ENCODE measurements at places on chromosomes 4 and X.

DNA sequence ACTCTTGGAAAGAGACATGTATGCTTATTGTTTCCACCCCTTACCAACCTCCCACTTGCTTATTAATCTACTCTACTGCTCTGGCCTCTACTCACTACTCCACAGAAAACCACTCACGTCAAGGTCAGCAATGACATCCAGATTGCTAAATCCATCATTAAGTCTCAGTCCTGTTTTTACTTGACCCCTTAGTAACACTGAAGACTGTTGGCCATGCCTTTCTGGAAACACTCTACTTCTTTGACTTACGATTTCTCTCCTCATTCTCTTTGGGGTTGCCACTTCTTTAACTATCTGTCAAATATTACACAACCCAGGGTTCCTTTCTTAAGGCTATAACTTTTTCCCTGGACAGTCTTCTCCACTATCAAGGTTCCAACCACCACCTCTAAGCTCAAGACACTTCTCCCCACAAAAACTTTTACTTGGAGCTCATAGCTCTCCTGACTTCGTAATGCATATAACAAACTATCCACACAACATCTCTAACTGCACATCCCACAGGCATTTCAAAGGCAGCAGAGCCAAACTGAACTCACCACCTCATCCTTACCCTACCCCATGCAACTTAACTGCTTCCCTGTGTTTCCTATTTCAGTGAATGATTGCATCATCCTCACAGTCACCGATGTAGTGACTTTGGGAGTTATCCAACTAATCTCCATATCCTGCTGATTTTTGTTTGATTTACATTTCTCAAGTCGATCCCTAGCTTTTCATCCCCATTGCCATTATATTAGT is 15.8 kb upstream of the MAGEA4 start:
- DNase-seq, result no peak

GRCh38 chrX:108732630-108733321 is 3.6 kb downstream of the IRS4 start:
- DNase-seq, result no peak

- no peak for DNase-seq
Observed at GRCh38 chrX:40476958-40477357, 103.8 kb upstream of the ATP6AP2 start.

GRCh38 chrX:13985697-13986435 is 43.8 kb downstream of the GEMIN8 start:
- no peak for DNase-seq

GRCh38 chrX:72568406-72569092 is 4.1 kb downstream of the HDAC8 start:
- DNase-seq, result no peak

- DNase-seq, result no peak
Observed at GRCh38 chrX:9537781-9538180, 72.9 kb downstream of the TBL1X start.

- DNase-seq, result no peak
Observed at GRCh38 chr4:94813221-94813620, 55.5 kb downstream of the BMPR1B start.

DNA sequence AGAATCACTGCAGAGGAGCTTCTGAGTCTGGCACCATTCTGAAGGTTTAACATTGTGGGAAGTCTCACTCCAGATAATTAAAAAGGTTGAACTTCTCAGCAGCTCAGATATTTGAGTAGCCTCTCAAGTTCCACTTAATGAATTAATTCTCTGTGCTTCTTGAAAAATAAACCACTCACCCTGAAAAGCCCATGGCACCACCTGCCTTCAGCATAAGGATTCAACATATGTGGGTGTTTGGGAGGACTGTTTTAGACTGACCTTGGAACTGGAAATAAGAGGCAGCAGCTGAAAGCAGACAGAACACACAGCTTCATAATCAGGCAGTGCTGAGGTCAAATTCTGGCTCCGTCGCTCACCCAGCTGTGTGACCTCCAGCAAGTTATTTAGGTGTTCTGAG is 100.6 kb downstream of the KCNIP4 start:
- DNase-seq, result no peak
